ENCODE measurements at places on chromosomes 2 and 18. TPM values are rescaled to one million over a fixed set of nuclear protein-coding genes. Genes with fewer than 3 reads are reported as not detected.
A peak's percentile ranks its signal among the peaks of the same experiment; 100 is the strongest.

Gene ZC3H15
- total RNA-seq = 84.2 TPM

Gene NPHP1
- 4.8 TPM for total RNA-seq

Gene ZNF804A
- 5.8 TPM for total RNA-seq

- DNase-seq = no peak
These were observed 15.0 kb downstream of the CRACDL start for GRCh38 chr2:98921062-98921461.

DNA sequence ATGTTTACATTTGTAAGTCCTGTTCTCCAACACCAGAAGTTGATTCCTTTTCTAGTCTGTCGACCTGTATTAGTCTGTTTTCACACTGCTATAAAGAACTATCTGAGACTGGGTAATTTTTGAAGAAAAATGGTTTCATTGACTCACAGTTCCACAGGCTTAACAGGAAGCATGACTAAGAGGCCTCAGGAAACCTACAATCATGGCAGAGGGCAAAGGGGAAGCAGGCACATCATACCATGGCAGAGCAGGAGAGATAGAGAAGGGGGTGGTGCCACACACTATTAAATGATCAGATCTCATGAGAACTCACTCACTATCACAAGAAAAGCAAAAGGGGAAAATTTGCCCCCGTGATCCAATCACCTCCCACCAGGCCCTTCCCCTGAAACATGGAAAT lies 112.8 kb upstream of the MAP3K20 start:
- DNase-seq = peak; percentile 50

- peak; percentile 21 for DNase-seq
These were observed 208.5 kb downstream of the SH3BP4 start for GRCh38 chr2:235160281-235160810.

DNA sequence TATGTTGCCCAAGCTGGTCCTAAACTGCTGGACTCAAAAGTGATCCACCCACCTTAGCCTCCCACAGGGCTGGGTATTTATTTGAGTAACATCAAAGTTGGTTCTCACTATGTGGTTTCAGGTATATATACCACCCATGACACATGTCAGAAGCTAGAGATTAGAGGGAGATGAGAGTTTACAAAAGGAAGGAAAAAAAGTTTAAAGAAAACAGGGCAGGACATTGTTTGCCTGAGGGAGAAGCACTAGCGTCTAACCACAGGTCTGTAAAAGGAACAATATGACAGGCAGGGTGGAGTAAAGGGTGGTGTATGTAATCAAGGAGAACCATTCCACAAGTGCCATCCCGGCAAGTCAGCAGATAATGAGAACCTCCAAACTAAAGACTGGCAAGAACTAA lies 8.5 kb downstream of the CEP76 start:
- DNase-seq = no peak

GRCh38 chr2:112520234-112520783 lies 22.0 kb upstream of the POLR1B start:
- no peak for DNase-seq

GRCh38 chr2:119827866-119828507 lies 68.3 kb downstream of the PTPN4 start:
- DNase-seq = no peak

- DNase-seq = peak; percentile 94
These were observed 418.0 kb upstream of the TNP1 start for GRCh38 chr2:217277646-217278398.

All from fibroblast of villous mesenchyme (primary cell).